ENCODE measurements at places on chromosomes 13 and 19. TPM values are rescaled to one million over a fixed set of nuclear protein-coding genes. Genes with fewer than 3 reads are reported as not detected.

The CGB1 gene
- not detected for total RNA-seq

The TMEM255B gene
- 0.63 TPM for total RNA-seq

The IFNL1 gene
- 0.38 TPM for total RNA-seq

The ACER1 gene
- total RNA-seq, result 0.15 TPM

The SOX1 gene
- total RNA-seq, result not detected

The ZNF816 gene
- 11.8 TPM for total RNA-seq

The MEDAG gene
- not detected for total RNA-seq

The ZNF562 gene
- 18.8 TPM for total RNA-seq

The ATP4A gene
- total RNA-seq, result not detected

The SIGLEC9 gene
- total RNA-seq, result 1.7 TPM

The THSD8 gene
- total RNA-seq, result 19.2 TPM

GRCh38 chr19:2032296-2032941, 16.9 kb upstream of the BTBD2 start:
- no peaks in the 10 kb centered on the region for H3K27me3 ChIP-seq
- peaks cover 36% of the 10 kb centered on the region for H3K4me1 ChIP-seq
- DNase-seq, result peak; percentile 68
- peak overlapping the region; percentile 69 for H3K4me3 ChIP-seq
- H3K27ac ChIP-seq, result peak overlapping the region; percentile 85

DNA sequence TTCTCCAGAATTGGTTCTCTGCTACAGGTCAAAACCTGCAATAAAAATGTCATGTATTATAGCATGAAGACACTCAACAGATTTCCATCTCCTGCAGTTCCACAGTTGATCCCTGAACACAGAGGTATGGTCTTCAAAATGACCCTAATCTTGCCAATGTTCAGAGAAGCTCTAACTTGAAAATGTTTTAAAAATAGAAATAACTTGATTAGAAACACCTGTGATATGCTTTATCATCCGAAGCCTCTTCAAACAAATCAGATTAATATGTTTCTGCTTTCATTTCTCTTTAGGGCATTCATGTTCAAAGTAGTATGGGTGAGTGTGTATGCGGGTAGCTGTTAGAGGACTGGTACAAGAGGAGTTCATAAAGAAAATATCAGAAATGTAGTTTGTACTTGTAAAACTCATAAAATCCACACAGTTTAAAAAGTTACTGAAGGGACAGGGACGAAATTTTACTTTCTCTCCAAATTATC, 60.4 kb downstream of the KCNRG start:
- H3K27me3 ChIP-seq, result no peaks in the 10 kb centered on the region
- H3K4me1 ChIP-seq, result peaks cover 56% of the 10 kb centered on the region
- peaks cover 59% of the 10 kb centered on the region for H3K36me3 ChIP-seq
- H3K4me3 ChIP-seq, result no peak overlapping the region
- DNase-seq, result no peak

- no peak overlapping the region for H3K4me3 ChIP-seq
- H3K27ac ChIP-seq, result no peak overlapping the region
- H3K27me3 ChIP-seq, result no peaks in the 10 kb centered on the region
- no peak for DNase-seq
Measured at GRCh38 chr13:47407808-47408207, 511.0 kb upstream of the HTR2A start.

- H3K4me1 ChIP-seq, result no peaks in the 10 kb centered on the region
- peaks cover 2% of the 10 kb centered on the region for H3K27me3 ChIP-seq
- H3K27ac ChIP-seq, result no peak overlapping the region
Measured at GRCh38 chr19:33248954-33249613, 23.4 kb upstream of the SLC7A10 start.

- no peaks in the 10 kb centered on the region for H3K4me1 ChIP-seq
- H3K27me3 ChIP-seq, result peaks cover 6% of the 10 kb centered on the region
- no peaks in the 10 kb centered on the region for H3K36me3 ChIP-seq
- no peak for DNase-seq
- no peak overlapping the region for H3K27ac ChIP-seq
Measured at GRCh38 chr13:33275916-33276315, 9.6 kb downstream of the STARD13 start.

DNA sequence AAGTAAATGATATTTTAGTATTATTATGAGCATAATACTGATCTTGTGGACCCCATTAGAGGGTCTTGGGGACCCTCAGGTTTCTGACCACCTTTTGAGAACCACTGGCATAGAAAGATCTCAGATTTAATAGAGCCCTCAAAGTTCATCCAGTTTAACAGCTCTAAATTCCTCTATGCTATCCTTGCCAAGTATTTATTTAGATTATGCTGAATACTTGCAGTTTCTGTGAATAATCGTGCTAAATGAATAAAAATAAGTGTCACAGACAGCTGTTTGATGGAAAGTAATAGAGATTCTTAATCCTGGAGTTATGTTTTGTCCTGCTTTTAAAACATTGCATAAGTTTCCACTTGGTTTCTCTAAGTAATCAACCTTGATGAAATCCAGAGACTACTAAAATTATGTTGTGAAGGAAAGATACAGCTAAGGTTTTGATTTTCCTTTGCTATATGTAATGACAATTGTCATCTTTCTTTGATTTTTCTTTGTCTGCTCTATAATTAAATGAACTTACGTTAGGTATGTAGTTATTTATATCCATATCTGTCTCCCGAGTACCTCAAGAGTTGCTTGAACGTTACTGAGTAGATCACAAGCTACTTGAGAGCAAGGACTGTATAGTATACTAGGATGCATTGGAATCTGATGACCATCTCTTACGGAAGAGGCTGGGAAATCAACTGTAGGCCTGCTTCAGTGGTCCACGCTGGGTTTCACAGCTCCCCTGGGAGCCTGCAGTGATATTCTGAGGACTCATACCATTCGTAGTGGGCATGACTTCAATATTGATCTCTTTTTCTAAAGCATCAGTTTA, 5.7 kb downstream of the ABHD13 start:
- peaks cover 43% of the 10 kb centered on the region for H3K4me1 ChIP-seq
- H3K27ac ChIP-seq, result no peak overlapping the region
- no peak for DNase-seq
- H3K4me3 ChIP-seq, result no peak overlapping the region
- H3K36me3 ChIP-seq, result no peaks in the 10 kb centered on the region
- no peaks in the 10 kb centered on the region for H3K27me3 ChIP-seq

DNA sequence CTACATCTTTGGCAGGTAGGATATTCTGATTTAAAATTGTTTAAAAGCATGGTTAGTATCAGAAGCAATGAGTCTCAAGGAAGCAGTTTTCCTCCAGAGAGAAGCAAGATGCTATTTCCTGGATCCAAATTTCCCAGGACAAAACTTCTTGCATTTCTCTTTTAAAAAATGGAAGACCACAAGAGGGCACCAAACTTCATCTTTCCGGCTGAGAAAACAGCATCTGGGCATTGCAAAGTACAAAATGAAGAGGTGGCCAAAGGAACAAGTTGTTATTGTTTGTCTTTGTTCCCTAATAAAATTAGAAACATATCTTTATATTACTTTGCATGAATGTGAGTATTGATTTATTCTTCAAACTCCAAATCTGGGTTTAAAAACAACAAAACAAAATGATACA, 60.0 kb upstream of the LRCH1 start:
- no peak for DNase-seq
- H3K4me3 ChIP-seq, result no peak overlapping the region
- H3K27ac ChIP-seq, result no peak overlapping the region
- peaks cover 5% of the 10 kb centered on the region for H3K4me1 ChIP-seq
- H3K36me3 ChIP-seq, result no peaks in the 10 kb centered on the region
- H3K27me3 ChIP-seq, result peaks cover 13% of the 10 kb centered on the region

- H3K36me3 ChIP-seq, result peaks cover 4% of the 10 kb centered on the region
- no peak overlapping the region for H3K27ac ChIP-seq
- no peaks in the 10 kb centered on the region for H3K27me3 ChIP-seq
- no peak overlapping the region for H3K4me3 ChIP-seq
- DNase-seq, result no peak
Measured at GRCh38 chr13:20393273-20394168, 132.1 kb downstream of the CRYL1 start.

- peaks cover 24% of the 10 kb centered on the region for H3K27me3 ChIP-seq
- H3K36me3 ChIP-seq, result no peaks in the 10 kb centered on the region
- H3K4me3 ChIP-seq, result no peak overlapping the region
- peaks cover 14% of the 10 kb centered on the region for H3K4me1 ChIP-seq
- no peak overlapping the region for H3K27ac ChIP-seq
- DNase-seq, result no peak
Measured at GRCh38 chr19:35407619-35408018, 36.8 kb downstream of the GPR42 start.

GRCh38 chr13:113349491-113349890, 14.4 kb downstream of the GRTP1 start:
- H3K36me3 ChIP-seq, result peaks cover 5% of the 10 kb centered on the region
- DNase-seq, result no peak
- H3K4me3 ChIP-seq, result no peak overlapping the region
- no peak overlapping the region for H3K27ac ChIP-seq
- no peaks in the 10 kb centered on the region for H3K4me1 ChIP-seq
- H3K27me3 ChIP-seq, result no peaks in the 10 kb centered on the region

GRCh38 chr19:5131031-5131505, 162.2 kb downstream of the KDM4B start:
- no peak for DNase-seq
- peaks cover 7% of the 10 kb centered on the region for H3K4me1 ChIP-seq
- H3K36me3 ChIP-seq, result no peaks in the 10 kb centered on the region
- H3K4me3 ChIP-seq, result no peak overlapping the region

- no peak overlapping the region for H3K27ac ChIP-seq
- peaks cover 39% of the 10 kb centered on the region for H3K27me3 ChIP-seq
- H3K4me1 ChIP-seq, result peaks cover 20% of the 10 kb centered on the region
Measured at GRCh38 chr19:47032171-47032811, 12.7 kb downstream of the NPAS1 start.

DNA sequence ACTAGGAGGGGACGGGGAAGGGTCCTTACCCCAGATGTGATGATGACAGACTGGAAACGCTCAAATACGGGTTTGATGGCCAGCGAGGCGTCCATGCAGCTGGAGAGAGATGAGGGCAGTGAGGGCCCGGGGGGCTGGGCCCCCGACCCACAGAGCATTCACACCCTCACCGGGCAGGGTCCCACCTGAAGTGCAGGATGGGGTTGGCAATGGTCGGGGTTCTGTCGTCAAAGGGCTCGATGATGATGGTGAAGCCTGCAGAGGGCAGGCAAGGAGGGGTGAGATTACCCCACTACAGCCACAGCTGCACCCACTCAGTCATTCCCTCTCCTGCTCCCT, 13.0 kb downstream of the ERCC2 start:
- DNase-seq, result no peak
- H3K27ac ChIP-seq, result no peak overlapping the region
- no peak overlapping the region for H3K4me3 ChIP-seq
- H3K27me3 ChIP-seq, result no peaks in the 10 kb centered on the region
- H3K36me3 ChIP-seq, result peaks cover 28% of the 10 kb centered on the region
- peaks cover 2% of the 10 kb centered on the region for H3K4me1 ChIP-seq

DNA sequence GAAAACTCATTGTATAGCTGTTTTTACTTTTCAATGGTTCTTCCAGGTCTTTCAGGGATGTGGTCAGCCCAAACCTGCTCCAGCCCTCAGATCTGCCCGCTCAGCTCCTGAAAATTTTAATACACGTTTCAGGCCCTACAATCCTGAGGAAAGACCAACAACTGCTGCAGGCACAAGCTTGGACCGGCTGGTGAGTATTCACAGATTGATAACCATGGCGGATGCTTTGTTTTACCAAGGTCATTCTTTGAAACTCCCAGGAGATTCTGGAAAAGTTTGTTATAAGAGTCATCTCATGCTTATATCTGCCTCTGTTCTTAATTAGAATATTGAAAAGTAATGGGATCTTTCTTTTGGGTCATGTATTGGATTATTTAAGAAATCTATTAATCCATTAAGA, 173.5 kb downstream of the DCT start:
- H3K27me3 ChIP-seq, result peaks cover 4% of the 10 kb centered on the region
- no peak for DNase-seq
- H3K4me1 ChIP-seq, result no peaks in the 10 kb centered on the region
- no peaks in the 10 kb centered on the region for H3K36me3 ChIP-seq

DNA sequence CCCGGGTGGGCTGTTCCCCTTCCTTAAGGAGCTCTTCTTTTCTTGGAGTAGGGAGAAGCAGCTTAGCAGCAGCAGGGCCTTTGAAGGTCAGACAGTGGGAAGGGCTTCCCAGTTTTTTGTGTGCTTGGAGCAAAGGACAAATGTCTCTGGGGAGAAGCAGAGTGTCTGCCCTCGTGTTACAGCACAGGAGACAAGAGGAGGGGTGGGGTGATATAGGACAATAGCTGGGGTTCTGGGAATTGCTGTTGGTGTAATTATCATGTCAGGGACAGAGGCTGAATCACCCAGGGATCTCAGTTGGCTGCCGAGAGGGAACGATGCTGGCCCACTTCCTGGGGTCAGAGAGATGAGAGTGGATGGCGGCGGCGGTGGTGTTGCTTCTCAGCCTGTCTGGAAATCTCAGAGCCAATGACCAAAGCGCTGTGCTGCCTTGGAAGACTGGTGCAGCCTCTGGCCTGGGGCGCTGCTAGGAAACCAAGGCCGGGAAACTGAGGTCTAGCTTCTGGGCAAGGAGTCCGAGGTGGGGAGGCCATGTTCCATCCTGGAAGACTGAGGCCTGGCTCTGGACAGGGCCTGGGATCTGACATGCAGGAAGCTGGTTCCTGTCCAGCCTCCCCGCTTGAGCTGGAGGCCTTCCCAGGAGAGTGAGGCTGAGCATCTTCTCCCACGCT, 1.2 kb downstream of the INAFM1 start:
- H3K36me3 ChIP-seq, result peaks cover 13% of the 10 kb centered on the region
- DNase-seq, result no peak
- H3K27ac ChIP-seq, result no peak overlapping the region
- no peaks in the 10 kb centered on the region for H3K27me3 ChIP-seq
- peaks cover 23% of the 10 kb centered on the region for H3K4me1 ChIP-seq

GRCh38 chr13:44155422-44156293, 218.0 kb upstream of the SERP2 start:
- H3K27me3 ChIP-seq, result peaks cover 5% of the 10 kb centered on the region
- DNase-seq, result no peak
- no peak overlapping the region for H3K4me3 ChIP-seq
- no peaks in the 10 kb centered on the region for H3K4me1 ChIP-seq

GRCh38 chr19:4639531-4640246, 373 bp downstream of the TNFAIP8L1 start:
- H3K4me1 ChIP-seq, result peaks cover 34% of the 10 kb centered on the region
- peak overlapping the region; percentile 96 for H3K4me3 ChIP-seq
- H3K27ac ChIP-seq, result peak overlapping the region; percentile 83
- no peaks in the 10 kb centered on the region for H3K36me3 ChIP-seq
- DNase-seq, result no peak
- H3K27me3 ChIP-seq, result no peaks in the 10 kb centered on the region

GRCh38 chr13:34207872-34208271, 389.9 kb downstream of the RFC3 start:
- no peak overlapping the region for H3K4me3 ChIP-seq
- no peak overlapping the region for H3K27ac ChIP-seq
- no peaks in the 10 kb centered on the region for H3K4me1 ChIP-seq
- DNase-seq, result no peak

DNA sequence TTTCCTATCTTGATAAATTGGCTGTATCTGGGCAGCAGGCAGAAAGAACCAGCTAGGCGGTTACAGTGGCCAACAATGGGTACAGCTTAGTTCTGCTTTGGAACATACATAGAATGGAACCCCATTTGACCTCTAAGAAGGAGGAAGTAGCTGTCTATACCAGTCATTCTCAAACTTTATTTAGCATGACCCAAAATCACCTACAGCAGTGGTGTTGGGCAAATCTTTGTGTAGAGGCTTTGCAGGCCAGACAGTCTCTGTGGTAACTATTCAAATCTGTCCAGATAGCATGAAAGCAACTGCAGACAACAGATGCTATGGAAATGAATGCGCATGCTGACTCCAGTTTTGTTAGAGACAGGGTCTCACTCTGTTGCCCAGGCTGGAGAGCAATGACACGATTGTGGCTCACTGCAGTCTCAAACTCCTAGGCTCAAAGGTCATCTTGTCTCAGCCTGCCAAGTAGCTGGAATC, 12.0 kb upstream of the KCNC3 start:
- DNase-seq, result no peak
- H3K4me1 ChIP-seq, result peaks cover 21% of the 10 kb centered on the region
- no peaks in the 10 kb centered on the region for H3K27me3 ChIP-seq
- H3K4me3 ChIP-seq, result no peak overlapping the region

Data from activated CD4-positive, alpha-beta memory T cell treated with anti-CD3 and anti-CD28 coated beads, Interleukin-2, amount 10 ng/mL, durations not matched to agents 7 days and 5 days (primary cell).